T-helper 9 cell (primary cell): ENCODE measurements at places on chromosomes 1 and 21.

DNA sequence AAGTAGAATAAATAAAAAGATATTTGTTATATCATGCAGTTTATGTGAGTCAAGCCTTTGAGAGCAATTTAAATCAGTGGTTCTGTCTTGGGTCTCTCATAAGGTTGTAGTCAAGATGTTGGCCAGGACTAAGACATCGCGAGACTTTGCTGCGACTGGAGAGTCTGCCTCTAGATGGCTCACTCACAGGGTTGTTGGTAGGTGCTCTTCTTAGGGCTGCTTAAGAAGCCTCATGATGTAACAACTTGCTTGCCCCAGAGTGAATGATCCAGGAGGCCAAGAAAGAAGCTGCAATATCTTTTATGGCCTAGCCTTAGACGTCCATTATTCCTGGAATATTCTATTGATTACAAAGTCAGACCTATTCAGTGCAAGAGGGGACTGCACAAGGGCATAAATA, 73.1 kb upstream of the CACHD1 start:
- no peak for DNase-seq

DNA sequence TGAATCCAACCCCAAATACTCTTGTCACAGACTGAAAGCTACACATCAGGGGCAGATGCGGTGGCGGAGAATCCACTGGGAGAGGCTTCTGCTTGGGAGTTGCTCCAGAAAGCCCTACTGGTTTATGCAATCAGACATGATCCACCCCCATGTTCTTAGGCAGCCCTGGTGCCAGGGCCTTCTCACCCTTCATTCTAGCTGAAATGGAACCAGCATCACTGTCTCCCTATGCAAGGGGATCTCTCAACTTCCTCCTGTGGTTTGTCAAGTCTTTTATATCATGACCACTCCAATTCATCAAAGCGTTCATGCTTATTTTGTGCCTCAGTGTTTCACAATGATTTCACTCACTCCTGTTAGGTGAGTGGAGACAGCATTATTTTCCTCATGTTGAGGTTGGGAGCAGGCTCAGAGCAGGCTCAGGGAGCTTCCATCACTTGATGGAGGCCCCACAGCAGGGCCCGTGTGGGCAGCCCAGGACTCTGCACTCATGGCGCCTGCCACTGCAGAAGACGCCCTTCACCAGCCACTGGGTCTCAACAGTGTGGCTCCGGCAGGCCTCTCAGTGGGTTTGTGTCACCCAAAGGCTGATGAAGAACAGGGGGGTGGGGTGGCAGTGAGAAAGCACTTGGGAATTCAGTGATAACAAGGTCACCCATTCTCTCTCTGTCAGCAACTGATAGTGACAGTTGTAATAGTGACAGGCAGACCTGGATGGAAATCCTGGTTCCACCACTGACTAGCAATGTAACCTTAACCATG, 67.1 kb downstream of the CD58 start:
- DNase-seq, result peak; percentile 13

DNA sequence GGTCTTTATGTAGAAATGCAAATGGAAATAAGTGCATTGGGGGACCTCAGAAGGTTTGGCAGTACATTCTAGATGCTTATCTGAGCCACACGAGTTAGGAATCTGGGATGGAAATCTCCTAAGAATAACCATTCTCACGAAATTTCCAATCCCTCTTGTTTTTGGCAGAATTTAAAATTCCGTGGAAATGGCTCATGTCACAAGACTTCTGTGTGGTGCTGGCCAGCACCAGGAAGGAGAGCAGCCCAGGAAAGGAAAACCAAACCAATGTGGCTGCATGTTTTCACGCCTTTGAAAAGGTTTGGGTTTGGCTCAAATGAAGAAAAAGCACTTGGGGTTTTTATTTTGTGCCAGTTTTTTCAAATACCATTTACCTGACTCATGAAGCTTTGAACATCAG, 80.1 kb upstream of the KCNK2 start:
- no peak for DNase-seq

DNA sequence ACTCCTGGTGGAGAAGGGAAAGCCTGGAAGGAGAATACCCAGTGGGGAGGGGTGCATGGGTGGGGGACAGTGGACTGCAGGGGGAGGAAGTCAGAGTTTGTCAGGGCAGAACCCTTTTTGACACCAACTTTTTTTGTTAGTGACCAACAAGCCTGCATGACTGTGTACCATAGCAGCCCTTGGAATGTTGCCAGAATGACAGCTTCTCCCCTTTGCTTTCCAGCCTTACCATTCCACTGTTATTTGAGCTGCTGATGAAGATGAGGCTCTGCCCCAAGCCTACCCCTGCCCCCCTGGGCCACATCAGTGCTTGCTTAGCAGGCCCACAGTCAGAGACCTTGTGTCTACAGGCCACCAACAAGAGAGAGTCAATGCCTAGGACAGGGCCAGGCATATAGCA, 341.2 kb downstream of the HHAT start:
- no peak for DNase-seq

DNA sequence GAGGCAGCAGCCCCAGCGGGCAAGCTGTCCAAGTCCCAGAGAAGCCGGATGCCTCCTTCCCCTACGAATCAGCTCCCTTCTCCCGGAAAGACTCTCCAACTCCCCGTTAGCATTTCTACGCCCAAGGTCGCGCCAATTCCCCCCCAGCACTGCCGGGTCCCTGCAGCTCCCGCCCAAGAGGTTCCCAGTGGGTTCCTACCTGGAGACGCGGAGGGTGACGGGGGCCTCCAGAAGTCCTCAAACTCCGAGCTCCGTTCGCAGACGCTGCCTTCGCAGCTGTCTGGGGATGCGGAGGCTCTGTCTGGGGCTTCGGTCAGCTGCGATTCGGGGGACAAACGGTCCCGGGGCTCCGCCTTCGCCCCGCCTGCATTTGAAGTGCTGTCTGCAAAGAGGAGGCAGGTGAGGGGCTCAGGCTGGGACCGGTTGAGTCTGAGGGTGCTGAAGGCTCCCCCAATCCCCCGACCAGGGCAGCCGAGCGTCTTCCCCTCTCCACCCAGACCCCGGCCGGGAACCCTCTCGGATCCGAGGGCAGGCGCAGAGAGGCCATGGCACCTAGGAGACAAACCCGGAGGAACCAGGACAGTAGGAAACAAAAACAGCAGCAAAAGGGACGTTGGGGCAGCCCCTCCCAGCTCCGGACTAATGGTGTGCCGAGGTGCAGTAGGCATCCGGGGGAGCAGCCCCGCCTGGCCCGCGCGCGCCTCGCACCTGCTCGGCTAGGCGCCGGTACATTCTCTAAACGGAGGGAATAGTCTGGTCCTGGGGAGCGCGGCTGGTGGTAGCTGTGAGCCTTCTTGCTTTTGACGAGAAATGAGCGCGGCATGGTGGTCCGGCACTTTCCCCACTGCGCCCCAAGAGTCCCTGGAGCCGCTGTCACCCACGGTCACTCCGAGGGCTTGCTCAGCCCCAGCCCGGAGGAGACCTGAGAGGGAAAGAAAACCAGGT, 3.8 kb downstream of the GFI1 start:
- peak; percentile 25 for DNase-seq

- DNase-seq, result no peak
Measured at GRCh38 chr1:85894651-85895050, 186.4 kb upstream of the ZNHIT6 start.

- DNase-seq, result no peak
Measured at GRCh38 chr1:87273291-87273690, 55.4 kb upstream of the LMO4 start.

GRCh38 chr1:118429856-118430255, 244.8 kb upstream of the SPAG17 start:
- DNase-seq, result no peak

DNA sequence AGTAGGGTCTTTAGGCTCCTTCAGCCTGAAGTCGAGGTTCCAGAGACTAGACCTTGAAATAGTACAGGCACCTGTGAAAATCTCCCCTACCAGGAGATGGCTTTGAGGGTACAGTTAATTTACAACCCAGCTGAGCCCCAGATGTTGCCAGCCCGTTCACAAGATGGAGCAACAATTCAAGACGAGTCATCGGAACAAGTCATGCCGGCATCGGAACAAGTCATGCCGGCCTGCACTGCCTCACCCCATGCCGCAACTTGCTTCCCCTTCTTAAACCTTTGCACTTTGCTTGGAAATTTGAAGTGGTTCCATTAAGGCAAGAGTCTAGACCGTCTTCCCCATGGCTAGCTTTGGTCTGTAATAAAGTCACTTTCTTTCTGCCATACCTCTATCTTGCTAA, 16.0 kb downstream of the HHAT start:
- DNase-seq, result no peak

DNA sequence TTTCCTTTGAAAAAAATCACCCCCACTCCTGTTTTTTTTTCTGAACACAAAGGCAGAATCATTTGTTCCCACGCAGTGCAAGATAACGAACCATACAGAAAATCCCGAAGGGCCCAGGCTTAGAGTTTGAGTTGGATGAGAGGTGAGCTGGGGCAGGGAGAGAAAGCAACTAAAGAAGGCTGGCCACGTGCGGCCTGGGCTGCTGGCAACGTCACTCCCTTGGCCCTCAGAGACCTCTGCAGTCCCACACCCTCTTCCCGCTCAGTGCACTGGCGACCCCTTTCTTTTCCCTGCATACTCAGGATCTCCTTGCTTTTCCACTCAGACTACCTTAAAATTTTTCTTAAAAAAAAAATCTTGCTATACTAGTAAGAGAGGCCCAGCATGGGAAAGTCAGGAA, 28.2 kb upstream of the CRNN start:
- DNase-seq, result no peak

DNA sequence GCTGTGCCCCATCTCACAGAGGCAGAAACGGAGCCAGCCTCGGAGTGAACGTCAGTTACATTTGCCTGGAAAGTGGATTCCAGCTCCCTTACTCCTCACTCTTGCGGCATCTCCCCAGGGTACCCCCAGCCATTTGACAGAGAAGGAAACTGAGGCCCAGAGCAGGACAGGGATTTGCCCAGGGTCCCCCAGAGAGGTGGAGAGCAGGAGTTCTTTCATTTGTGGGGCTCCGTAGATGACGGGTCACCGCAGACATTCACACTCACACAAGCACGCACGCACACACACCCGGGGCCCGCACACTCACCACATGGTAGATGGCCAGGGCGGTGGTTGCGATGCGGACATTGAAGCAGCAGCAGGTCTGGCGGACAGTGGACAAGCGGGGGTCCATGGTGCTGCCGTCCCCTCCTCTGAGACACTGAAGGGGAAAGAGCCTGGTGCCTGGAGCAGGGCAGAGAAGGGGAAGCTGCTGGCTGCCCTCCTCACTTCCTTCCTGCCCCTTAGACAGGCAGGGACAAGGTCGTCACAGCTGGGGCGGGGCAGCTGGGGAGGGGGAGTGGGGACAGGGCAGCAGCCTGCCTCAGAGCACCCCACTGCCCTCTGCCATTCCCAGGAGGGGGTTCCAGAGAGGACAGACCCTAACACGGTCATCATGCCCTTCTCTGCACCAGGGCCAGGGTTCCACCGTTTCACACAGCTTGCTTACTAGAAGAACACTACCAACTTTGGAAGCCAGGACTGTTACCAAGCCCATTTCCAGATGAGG, at the start of gene LAPTM5:
LAPTM5 (minus strand) TSS at position 423 of the 769 bp plus-strand sequence; CDS start at position 394, 29 bp downstream.
- DNase-seq, result peak; percentile 68

DNA sequence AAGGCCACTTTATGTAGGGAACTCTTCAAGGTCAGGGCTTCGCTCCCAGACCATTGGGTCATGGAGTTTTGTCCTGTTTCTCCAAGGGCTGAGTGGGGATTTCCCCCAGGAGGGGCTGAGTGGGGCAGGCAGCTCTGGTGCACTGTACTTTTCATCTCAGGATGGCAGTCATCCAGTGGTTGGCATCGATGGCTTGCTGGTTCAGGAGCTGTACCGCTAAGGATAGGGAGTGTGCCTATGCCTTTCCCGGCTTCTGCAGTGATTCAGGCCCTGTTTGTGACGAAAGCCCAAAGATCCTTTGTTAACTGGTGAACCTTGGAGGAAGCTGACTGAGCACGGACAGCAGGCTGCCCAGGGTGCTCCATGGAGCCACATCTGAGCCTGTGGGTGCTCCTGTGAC, 100.1 kb upstream of the GADD45A start:
- DNase-seq, result no peak

- no peak for DNase-seq
Measured at GRCh38 chr1:108570128-108570527, 10.2 kb downstream of the EEIG2 start.

DNA sequence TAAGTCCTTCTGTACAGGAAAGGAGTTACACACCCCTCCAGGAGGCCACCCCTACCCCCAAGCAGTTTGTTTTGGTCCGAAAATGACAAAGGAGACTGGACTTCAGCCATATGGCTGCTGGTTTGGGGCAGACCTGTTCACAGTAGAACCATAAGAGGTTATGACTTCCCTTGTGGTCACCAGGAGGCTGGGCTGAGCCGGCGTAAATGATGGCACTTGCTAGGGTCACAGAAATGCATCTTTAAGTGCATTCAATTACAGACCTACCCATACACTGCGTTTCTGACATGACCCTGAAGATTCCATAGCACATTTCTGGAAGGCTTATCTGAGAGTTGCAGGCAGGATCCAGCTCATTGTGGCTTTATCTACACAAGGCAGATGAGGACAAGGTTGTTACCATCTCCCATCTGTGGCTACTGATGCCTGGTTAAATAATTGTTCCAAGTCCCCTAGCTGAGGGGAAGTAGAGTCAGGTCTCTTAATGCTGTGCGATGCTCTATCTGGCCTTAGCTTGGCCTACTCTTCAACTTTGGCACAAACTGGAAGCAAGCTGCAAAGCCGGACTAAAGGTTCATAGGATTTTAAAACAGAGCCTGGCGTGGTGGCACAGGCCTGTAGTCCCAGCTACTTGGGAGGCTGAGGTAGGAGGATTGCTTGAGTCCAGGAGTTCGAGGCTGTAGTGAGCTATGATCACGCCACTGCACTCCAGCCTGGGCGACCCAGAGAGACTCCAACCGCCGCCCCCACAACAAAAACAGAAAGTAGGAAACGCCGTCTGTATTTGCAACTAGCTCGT, 1.7 kb upstream of the TRIM67 start:
- no peak for DNase-seq
